CD4-positive, alpha-beta T cell treated with Interleukin-1 beta for 1 hour (primary cell): ENCODE measurements at places on chromosomes 5 and 9.

DNA sequence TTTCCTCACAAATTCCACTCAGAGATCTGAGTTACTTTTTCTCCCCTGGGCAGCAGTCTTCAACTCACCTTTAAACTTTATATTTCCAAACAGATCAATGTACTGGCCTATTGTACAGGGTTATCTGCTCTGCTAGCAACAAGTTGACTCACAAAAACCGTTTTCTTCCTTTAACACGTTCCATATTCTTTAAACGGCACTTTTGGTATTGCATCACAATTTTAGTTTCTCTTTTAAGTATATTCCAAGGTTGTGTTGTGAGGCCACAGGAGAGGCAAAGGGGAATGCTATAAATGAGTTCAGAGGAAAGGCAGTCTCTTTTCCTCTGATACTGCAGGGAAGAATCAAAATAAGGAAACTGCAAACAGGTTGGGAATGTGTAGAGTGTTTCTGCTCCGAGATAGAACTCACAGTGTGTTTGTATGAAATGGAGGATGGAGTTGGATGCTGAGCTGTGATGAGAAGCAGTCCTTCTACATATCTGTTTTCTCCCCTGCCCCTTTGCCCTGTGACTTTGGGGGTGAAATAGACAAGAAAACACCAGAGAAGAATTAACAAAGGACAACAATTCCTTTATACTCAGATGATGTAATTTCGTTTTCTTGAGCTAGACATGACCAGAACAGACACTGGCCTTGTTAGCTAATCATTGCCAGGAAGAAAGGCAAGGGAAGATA lies 9.9 kb upstream of the ALDOB start:
- no peak for DNase-seq

GRCh38 chr5:22044229-22044628 lies 808.9 kb downstream of the CDH12 start:
- DNase-seq = no peak

- DNase-seq = no peak
Observed at GRCh38 chr9:92424340-92424739, at the start of gene OMD. OMD (minus strand) TSS chr9:92424471; CDS start chr9:92417558, 6,913 bp downstream.

DNA sequence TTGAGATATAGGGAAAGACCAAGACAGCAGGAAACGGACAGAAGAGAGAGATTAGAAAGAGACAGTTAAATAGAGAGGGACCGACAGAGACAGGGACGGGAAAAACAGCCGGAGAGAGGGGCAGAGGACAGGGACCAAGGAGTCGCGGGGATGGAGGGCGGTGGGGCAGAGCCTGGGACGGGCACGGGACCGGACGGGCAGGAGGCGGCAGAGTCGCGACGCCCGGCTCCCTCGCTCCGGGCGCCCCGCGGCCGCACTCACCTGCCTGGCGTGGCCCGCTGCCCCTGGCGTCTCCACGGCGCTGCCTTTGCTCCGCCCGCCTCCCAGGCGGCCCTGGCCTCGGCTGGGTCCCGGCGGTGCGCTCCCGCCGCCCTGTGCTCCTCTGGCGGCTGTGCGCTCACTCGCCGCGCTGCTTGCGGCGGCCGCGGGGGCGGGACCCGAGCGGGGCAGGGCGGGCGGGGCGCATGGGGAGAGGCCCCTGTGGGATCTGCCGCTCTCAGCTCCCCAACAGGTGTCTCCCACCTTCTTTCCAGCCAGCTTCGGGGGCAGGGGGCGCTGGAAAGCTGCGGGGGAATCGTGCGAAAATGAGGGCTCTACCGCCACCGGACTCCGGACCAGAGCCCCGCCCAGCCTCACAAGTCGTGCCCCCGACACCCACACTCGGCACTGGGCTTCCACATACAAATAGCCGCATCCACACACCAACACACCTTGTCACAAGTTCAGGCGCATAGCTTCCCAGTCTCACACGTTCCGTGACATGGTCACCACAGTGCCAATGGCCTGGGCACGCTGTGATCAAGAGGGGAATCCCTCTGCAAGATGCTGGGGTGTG lies at the start of gene ARID3C:
Gene ARID3C, minus strand, starts transcription at position 411 of the 835 bp plus-strand sequence. CDS start 1,052 bp downstream, outside the sequence.
- peak; percentile 35 for DNase-seq

- no peak for DNase-seq
Observed at GRCh38 chr5:149381261-149381985, 2.3 kb upstream of the IL17B start.

DNA sequence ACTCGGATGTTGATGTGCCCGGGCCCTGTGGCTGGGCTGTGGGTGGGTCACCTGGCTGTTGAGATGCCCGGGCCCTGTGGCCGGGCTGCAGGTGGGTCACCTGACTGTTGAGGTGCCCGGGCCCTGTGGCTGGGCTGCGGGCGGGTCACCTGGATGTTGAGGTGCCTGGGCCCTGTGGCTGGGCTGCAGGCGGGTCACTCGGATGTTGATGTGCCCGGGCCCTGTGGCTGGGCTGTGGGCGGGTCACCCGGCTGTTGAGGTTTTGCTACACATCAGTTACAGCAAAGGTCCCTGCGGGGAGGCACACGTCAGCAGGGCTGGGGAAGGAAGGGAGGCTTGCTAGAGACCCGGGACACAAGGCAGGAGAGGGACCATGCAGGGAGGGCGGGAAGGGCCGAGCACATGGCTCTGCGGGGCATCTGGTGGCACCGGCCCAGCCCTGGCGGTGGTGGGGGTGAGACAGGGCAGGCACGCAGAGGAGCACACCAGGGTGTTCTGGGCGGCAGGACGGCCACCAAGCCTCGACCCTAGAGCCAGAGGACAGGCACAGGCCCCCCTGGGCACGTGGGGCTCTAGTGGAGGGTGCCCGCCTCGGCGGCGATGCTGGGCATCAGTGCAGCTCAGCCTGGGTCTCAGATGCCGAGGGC lies 35.4 kb downstream of the PNPLA7 start:
- DNase-seq = no peak

DNA sequence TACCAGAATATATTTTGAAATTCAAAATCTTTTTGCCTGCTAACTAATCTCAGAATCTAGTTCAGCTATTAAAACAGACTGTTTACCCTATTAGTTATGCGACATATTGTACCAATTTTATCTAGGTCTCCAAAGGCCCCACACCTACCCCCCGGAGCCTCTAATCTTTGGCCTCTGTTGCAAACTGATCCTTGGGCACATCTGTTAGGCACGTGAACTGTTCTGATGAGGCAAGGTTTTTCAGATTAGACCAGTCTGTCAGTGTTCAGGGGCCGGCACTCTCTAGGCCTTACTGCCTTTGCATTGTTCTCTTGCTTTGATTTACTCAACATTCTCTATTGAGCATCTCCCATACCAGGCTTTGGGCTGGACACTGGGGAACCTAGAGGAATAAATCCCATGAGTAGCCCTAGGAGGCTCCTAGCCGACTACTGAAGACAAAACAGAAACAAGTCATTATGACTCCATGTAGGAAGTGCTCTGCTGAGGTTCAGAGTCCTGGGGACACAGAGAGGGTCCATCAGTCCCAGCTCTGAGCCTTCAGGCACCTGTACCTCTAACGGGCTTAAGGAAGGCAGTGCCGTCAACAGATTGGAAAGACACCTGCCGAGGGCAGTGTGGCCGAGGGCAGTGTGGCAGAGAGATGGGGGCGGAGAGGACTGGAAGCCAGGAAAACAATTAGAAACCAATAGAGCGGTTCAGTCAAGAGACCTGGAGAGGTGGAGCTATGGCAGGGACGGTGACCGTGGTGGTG lies 245.1 kb downstream of the AOPEP start:
- DNase-seq = no peak

- DNase-seq = no peak
Observed at GRCh38 chr5:56566374-56567249, 248.7 kb upstream of the MAP3K1 start.

DNA sequence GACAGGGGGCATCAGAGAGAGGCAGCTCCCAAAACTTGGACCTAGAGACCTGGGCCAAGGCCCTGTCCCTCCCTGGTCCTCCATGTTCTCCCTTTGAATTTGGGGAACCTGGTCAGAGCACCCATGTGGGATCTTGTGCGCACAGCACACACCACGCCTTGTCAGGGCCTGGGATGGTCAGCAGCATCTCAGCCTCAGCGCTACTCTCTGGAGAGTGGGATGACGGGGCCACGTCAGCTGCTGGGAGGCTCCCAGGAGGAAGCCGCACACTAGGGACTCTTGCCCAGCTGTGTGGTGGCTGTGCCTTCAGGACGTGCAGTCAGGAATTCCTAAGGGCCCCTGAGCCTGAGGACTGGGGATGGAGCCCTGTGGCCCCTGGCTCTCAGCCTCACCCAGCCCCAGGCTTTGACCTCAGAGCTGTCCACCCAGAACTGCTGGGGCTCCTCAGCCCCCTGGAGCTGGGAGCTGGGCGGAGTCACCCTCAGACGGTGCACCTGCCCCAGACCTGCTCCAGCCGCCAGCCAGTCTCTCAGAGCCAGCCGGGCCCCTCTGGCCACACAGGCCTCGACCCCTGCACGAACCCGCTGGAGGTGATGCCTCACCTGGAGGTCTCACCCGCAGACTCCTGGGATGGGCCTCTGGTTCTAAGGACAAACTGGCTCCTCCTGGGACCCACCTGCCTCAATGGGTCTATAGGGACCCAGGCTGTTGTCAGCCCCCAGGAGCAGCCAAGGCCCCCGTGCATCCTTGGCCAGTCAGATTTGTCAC lies 38.3 kb upstream of the EGFL7 start:
- DNase-seq = no peak

DNA sequence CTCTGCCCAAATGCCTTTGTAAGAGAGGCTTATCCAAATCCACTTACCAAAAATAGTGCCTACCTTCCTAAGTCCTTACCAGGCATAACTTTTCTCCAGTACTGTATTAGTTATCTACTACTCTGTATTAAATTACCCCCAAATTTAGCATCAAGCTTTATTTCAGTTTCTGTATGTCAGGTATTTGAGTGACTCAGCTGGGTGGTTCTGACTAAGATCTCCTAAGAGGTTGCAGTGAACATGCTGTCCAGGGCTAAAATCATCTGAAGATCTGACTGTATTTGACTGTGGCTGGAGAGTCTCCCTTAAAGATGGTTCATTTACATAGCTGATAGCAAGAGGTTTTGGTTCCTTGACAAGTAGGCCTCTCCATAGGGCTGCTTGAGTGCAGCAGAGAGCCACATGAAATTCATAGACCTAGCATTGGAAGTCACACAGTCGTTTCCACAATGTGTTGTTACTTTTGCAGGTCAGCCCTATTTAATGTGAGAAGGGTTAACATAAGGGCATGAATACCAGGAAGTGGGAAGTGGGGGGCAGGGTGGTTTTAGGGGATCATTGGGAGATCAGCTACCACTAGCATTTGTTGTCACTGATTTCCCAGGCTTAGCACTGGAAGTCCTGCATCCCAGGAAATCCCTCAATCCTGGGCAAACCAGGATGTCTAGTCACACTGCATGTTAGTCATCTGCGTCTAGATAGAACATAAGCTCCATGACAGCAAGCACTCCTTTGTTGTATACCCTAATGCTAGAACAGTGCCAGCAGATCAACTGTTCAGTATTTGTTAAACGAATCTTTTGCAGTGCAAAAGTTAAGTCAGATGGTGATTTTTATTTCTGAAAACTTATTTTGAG lies 2.0 kb upstream of the ZNF622 start:
- no peak for DNase-seq

DNA sequence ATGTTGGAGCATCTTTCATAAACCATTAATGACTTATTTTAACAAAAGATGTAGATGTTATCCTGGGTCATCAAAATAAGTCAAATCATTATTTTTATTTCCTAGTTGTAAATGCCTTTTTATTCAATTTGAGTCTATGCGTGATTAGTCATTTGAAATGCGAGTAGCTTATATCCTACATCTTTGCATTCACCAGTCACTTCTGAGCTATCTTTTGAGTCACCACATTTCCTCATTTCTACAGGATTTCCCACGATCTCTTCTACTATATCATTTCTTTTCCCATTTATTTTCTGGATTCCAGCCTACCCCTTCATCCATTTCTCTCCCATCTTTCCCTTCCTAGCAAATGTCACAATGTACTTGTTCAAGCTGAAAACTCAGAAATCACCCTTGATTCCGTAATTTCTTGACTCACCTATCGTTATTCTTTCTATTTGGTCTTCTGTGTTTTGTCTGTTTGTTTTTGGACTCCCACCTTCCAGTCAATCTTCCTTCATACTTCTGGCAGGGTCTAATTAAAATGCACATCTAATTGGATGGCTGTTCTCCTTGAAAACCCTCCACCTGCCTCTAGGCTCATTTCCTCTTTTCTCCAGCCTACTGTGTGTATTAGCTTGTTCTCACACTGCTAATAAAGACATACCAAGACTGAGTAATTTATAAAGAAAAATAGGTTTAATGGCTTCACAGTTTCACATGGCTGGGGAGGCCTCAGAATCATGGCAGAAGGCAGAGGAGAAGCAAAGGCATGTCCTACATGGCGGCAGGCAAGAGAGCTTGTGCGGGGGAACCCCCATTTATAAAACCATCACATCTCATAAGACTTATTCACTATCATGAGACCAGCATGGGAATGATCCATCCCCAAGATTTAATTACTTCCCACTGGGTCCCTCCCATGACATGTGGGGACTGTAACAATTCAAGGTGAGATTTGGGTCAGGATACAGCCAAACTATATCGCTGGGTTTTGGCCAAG lies 112.4 kb downstream of the MEF2C start:
- DNase-seq = no peak

DNA sequence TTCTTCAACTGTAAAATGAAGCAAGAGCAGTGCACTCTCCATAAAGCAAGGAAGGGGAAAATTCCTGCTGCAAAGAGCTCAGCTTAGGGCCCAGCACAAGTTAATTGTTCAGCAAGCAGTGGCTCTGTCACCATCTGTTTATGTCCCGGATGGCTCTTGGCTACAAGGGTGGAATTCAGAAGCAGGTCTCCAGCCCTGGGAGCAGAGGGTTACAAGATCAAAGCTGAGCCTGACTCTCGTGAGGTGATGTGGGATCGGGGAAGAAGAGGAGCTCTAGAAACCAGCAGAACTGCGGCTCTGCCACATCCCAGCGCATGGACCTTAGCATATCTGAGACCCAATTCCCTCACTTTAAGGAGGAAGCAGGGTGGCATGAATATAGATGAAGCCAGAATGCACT lies 25.2 kb upstream of the OLFM1 start:
- DNase-seq = no peak

DNA sequence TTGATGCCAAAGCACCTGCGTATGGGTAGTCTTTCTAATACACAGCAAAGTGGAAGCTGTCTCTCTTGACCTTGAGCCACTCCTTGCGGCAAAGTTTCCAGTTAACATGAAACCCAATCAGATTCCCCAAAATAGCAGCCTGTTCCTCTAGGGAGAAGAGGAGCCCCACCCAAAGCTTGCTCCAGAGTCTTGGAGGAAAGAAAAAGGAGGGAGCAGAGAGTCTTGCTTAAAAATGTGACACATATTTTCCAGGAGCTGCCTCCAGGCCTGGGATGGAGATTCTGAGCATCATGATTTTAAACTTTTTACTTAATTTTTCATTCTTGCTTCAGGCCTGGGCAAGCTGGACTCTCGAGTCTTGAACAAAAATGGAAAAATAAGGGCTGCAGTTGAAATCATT lies 223.5 kb upstream of the TNC start:
- no peak for DNase-seq

GRCh38 chr9:21754741-21755140 lies 47.7 kb upstream of the MTAP start:
- no peak for DNase-seq
